ENCODE measurements at places on chromosomes 1 and 21.
A peak's percentile ranks its signal among the peaks of the same experiment; 100 is the strongest.

GRCh38 chr1:39387452-39387851, 104.0 kb upstream of the BMP8A start:
- no peak for DNase-seq

DNA sequence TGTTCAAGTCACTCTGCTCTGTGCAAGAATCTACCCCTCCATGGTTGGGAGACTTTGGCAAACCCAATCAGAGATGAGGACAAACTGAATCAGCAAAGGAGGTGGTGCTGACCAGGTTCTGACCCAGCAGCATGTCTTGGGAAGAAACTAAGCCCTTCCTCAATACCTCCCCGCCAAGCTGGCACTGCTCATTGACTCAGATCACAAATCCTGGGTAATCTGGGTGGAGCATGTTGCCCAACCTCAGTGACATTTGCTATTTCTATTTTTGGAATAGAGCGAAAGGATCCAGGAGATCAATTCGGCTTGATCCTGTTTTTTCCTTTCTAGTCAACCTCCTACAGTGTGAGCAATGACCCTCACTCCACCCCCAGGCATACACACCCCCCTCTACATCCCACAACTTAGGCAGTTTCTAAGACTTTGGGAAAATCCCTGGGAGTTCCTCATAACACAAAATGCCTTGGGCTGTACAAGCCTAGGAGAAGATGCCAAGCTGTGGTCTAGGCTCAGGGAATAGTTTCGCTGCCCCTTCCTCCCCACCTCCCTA, 166.8 kb upstream of the KCNJ6 start:
- no peak for DNase-seq

DNA sequence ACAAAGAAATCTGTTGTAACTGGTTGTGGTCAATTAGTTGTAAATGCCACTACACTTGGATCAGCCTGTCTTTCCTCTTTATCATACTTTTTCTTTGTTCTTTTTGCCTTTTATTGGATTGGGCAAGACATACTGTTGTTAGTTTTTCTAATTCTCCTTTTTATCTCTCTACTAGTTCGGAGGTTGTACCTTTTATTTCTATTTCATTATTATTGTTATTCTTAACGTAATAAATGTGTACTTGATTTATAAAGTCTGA, 59.2 kb downstream of the IVNS1ABP start:
- DNase-seq: no peak

DNA sequence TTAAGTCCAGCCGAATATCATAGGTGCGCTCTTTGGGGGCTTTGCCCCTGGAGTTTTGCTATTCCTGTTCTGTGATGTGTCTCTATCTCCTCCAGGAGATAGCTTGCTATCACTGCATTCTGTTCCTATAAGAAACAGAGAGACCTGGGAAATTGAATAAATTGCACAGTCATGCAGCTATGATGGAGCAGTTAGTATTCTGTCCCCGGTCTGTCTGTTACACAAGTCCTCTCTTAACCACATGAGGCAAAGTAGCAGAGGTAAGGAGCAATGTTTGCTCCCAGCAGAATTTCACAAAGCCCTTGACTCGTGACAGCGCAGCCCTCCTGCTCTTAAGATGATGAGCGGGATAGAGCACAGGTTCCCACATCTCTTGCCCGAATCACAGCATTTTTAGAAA, 63.9 kb upstream of the GRHL3 start:
- no peak for DNase-seq

DNA sequence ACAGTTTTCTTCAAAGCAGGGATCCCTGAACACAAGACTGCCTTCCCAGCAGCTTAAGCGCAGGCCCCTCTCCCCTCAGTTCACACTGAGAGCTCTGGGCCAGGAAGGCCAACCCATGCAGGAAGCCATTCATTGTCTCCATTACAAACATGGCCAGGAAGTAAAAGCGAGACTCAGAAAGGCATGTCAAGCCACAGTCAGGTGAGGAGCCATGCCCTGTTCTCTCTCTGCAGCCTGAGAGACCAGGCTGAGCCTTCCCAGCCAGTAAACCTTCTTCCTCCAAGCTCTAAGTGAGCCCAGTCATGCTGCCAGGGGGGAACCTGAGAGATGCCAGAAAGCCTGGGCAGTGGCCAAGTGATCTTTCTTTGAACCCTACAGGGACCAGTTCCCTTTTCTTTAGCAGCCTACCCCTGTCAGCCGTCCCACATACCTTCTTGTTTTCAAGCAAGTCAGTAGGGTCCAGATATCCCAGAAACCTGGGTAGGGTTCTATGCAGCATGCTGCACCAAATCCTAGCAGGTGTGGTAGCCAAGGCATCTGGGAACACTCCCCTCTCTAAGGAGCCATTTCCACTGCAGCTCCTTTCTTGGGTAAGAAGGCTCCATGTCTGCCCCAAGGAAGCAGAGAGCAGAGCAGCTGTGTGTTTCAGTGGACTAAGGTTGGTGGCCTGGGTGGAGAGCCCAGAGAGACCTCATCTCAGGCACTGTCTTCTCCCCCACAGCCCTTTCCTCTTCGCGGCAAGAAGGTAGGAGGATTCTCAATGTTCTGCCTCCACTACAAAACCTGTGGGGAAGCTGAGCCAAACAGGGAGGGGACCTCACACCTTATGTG, 977 bp downstream of the TRAF3IP3 start:
- peak; percentile 29 for DNase-seq

DNA sequence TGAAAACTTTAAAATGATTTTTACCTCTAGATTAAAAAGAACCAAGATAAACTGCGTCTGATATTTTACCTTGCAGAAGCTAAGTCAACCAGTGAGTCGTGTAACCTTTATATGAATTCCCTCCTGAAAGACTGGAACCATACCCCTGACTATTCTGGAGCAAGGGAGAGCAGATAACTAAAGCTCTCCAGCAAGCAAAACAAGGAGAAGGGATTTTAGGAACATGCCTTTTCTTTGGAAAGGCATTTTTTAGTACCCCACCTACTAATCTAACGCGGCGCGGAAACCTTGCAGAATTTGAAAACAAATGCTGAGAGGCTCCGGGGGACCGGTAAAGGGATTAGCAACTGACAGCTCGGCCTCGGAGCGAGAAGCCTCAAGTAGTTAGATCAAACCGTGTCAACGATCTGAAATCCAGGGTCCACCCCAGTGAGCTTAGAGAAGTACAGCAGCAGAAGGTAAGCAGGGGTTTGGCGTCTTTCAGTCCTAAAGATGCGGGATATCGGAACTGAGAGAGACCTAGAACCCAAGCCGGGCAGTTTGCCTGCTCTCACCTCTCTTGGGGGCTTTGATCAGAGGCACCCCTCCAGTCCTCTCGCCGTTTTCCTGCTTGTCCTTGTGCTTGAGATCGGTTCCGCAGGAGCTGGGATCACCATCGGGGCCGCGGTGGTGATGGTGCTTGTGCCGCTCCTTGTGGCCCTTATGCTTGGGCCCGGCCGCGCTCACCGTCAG, 954 bp downstream of the RSBN1 start:
- no peak for DNase-seq

DNA sequence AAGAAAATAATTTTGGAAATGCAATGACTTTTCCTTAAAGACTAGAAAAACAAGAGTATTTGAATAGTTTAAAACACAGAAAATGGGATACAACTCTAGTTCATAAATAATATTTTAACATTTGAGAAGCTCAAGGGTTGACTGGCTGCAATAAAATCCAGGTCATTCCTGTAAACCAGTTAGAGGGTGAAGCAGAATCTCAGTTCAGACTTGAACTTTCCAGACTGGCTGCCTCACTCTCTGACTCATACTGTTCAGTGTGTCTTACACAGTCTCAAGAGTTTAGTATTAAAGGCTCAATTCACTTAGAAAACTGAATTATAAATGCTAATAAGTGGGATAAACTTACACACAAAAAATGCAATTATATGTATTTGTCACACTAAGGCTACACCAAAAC, 89.9 kb downstream of the RAVER2 start:
- no peak for DNase-seq

Data from NK-92 treated with Interleukin-12 subunit alpha and Interleukin-12 subunit beta, amount 100 ng/mL, for 24 hours (cell line).